ENCODE measurements at places on chromosomes 1 and 21.

- DNase-seq, result no peak
Measured at GRCh38 chr1:40985161-40985560, 5.7 kb downstream of the CTPS1 start.

- DNase-seq, result no peak
Measured at GRCh38 chr21:25169370-25169769, 437.9 kb downstream of the MRPL39 start.

DNA sequence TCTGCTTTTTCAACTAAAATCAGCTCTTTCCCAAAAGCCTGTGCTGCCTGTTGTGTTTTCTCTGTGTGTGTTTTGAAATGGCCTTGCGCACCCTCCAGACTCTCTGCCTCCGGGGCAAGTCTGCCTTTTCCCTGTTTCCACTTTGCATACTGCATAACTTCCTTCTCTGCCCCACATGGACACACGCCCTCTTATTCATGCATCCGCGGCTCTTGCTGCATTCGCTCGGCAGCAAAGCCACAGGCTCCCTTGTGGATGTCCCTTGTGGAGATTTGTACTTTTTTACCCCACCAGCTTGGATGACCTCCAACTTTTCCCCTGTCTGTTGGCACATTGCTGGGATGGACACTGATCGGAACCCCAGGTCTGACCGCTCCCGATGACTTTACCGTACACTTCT, 147.6 kb downstream of the ADSS2 start:
- peak; percentile 87 for DNase-seq

- no peak for DNase-seq
Measured at GRCh38 chr21:27477296-27477695, 510.4 kb upstream of the ADAMTS5 start.

GRCh38 chr1:214317734-214318133, 36.8 kb downstream of the SMYD2 start:
- no peak for DNase-seq

- DNase-seq, result no peak
Measured at GRCh38 chr21:37560385-37560784, 193.8 kb downstream of the DYRK1A start.

- peak; percentile 14 for DNase-seq
Measured at GRCh38 chr1:145690587-145691558, 16.3 kb downstream of the PDZK1 start.

GRCh38 chr1:210757677-210758076, 376.3 kb downstream of the KCNH1 start:
- no peak for DNase-seq

- no peak for DNase-seq
Measured at GRCh38 chr21:36480618-36481017, 696 bp upstream of the CLDN14 start.

DNA sequence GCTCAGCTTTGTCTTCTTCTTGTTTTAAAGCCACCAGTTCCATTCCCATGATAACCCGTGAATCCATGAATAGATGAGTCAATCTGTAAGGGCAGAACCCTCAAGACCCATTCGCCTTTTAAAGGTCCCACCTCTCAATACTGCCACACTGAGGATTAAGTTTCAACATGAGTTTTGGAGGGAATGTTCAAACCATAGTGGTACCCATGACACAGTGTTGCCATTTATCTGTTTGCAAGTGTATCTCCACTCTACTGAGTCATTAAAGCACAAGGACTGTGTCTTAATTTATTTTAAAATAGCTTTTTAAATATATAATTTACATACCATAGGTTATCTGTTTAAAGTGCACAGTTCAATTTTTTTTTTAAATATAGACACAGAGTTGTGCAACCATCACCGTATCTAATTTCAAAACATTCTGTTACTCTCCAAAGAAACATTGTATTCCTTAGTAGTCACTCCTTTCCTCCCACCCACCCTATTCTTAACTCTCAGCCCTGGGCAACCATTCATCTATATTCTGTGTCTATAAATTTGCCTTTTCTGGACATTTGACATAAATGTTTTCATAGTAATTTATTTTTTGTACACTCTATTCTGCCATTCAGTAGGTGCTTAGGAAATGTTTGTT, 4.8 kb upstream of the IL24 start:
- DNase-seq, result no peak

DNA sequence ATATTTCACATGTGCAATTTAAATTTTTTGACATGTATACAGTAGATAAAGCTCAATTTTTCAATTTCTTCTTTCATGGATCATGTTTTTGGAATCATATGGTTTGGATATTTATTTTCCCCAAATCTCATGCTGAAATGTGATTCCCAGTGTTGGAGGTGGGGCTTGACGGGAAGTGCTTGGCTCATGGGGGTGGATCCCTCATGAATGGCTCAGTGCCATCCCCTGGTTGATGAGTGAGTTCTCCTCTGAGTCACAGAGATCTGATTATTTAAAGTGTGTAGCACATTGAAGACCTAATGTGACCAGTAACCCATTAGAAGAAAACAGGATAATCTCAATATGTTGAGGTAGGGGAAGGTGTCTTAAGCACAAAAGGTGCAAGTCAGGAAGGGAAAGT, 9.1 kb upstream of the IFI16 start:
- peak; percentile 78 for DNase-seq

DNA sequence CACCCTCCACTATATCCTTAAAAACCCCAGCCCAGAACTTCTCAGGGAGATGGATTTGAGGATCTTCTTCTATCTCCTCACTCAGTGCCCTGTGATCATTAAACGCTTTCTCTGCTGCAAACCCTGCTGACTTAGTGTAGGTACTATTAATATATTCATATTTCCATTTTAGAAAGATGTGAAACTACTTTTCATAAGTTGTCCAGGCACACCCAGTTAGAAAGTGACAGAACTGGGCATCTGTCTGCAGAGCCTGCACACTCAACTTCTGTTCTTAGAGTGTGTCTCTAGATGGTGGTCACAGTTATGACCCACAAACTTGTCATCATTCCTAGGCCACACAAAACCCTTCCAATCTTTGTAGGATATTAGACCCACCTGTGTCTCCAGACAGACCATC, 55.0 kb downstream of the FCRL5 start:
- no peak for DNase-seq

DNA sequence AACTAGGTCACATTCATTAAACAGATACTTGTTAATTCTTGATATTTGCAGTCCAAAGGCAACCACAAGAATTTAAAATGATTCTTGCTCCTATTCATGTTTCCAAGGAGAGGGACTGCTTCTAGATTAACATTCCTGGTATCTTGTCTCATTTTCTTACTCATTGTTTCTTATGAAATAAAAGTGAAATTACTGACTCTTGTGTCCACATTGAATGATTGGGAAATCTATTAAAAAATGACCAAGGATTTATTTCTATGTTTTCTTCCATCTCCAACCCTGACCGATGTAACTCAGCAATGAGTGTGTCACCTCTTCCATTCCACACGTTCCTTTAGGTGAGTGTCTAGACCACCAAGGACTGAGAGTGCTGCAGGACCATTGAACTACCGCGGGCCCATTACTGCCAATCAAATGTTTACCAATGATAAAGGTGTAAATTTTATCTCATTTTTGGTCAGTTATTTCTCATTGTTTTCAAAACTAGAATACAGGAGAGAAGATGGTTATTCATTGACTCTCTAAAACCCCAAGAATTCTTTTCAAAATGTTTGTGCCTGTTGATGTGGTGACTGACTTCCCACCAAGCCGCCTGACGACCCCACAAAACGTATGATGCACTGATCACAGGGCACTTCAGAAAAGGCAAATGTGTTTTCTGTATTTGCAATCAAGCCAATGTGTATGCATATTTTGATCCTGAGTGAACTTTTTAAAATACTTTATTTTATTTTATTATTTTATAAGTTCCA, 414.6 kb upstream of the PTBP2 start:
- DNase-seq, result no peak

DNA sequence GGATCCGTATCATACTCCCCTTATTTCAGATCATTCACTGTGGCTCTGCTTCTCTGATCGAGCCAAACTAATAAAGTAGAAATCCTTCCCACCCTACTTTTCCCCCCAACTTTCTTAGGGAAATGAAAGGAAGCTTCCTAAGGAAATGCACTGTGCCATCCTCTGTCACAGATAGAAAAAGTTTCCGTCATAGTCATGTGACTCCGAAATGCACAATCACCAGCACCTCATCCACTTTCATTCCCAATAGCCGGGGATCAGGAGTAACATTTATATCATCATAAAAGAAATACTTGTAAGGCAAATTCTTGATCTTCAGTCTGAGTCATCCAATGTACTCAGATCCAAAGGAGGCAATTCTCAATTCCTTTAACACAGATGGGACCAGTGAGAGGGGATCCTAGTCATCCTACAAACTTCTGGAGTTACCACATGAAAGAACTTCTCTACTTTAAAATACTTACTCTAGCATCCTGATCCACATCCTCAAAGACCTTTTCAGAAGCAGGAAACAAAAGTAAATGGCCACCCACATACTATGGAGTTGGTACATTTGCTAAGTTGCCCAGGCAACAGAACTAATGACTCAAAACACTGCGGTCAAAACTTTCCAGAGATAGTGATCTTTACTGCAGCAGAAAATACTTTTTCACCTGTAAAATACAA, 97.8 kb upstream of the ZC3H11B start:
- no peak for DNase-seq

DNA sequence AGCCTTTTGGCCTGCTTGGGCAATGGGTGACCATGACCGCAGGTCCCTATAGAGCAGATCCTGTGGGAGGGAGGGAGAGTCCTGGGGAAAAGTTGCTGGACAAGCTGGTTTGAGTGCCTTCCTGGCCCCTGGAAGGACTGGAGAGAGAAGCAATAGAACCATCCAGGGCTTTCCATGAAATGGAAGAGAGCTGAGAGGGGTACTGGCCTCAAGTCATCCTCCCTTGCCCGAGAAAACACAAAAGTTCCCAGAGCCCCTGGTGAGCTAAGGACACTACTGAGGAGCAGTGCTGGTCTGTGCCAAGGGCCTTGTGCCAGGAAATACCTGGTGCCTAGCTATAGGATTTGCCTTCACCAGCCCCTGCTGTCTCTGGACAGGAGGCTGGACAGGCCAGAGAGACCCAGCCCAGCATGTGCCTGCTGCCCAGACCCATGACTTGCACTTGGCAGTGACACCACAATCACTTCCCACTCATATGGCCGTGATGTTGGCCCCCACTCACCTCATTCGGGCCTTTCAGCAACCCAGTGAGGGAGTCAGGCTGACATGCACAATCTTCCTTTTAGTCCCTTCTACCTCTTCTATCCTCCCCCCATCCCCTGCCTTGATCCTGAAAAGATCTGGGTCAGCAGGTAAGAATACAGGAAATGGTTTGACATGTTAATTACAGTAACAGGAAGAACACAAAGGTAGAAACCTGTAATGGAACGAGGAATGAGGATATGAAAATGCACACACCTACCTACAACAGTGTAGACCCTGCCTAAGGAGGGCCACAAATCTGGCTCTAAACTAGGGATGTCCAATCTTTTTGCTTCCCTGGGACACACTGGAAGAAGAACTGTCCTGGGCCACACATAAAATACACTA, 7.0 kb downstream of the SH3BP5L start:
- DNase-seq, result no peak

- DNase-seq, result no peak
Measured at GRCh38 chr1:39852214-39852791, 31.0 kb downstream of the TRIT1 start.

- no peak for DNase-seq
Measured at GRCh38 chr1:187504779-187505178, 676.0 kb downstream of the PLA2G4A start.

- peak; percentile 60 for DNase-seq
Measured at GRCh38 chr1:99728494-99729235, 37.8 kb downstream of the FRRS1 start.

DNA sequence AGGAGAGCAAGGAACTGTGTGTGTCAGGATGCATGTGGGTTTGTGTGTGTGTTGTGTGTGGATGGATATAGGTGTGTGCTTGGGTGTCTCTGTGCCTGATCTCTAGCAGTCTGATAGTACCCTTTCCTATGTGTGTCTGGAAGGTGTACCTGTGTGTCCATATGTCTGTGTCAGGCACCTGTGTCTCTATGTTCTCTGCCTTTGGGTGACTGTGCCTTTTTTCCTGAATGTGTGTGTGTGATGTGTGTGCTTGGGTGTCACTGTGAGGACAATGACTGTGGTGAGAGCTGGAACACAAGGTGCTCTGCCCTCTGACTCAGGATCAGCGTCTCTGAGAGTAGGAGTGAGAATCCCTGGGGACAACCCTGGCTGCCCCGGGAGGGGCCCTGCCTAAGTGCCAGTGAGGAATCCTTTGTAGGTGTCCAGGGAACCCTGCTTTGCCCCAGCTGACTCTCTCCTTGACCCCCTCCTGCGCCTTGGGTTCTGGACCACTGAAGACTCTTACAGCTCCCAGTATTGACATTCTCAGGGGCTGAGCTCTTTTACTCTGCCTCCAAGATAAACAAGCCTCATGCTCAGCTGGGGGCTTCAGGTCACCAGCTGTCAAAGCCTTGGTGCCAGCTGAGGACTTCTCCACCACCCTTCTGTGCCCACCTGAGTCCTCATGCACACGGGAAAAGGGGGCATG, 735 bp upstream of the EFNA3 start:
- no peak for DNase-seq

DNA sequence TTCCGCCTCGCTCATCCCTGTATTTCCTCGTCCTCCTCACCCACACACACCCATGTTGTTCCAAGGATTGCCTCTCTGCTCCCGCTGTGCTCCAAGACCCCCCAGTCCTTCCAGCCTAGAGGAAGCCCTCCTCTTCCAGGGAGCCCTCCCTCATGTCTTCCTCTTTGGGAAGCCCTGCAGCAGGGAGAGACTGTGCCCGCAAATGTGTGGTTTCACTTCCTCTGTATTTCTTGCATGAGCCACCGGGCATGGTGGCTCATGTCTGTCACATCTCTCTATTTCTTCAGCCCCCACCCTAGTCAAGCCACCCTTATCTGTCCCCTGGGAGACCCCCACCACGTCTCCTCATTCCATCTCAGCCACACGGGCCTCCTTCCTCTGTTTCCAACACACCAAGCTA, 57.5 kb upstream of the PAX7 start:
- DNase-seq, result peak; percentile 10

GRCh38 chr1:199046618-199047017, 407.8 kb downstream of the PTPRC start:
- DNase-seq, result no peak

DNA sequence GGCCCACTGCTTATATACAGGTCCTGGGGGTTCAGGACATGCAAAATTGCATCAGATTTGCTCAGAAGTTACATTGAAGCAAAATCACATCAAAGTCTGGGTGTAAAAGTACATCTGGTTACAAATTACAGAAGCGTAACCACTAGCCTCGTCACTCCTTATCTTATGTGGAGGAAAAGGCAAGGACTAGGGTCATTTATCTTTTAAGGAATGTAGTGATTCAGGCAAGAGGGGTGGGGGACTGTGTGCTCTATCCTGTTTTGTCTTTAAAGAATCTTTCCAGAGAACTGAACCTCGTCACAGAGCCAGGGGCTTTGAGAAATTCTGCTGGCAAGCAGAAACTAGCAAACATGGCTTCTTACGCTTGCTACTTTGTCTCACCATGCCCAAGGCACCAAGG, 61.1 kb upstream of the RAB4A start:
- no peak for DNase-seq

DNA sequence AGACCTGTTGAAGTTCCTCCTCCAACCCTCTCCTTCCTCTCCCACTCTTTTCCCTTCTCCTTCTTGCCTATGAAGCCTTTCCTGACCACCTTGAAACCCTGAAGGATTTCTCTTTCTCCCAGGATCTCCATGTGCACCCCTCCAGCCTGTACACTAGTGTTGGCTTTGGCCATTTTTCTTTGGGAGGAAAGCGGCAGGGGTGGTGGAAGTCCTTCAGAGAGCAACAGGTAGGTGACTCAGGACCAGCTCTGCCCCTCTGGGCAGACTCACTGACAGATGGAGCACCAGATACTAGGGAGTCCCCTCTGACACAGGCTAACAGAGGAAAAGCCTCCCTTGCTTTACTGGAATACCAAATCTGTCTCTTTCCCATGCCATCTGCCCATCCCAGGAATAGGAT, 4.6 kb downstream of the SLC26A9 start:
- no peak for DNase-seq

Measured in suppressor macrophage treated with lipopolysaccharide for 1 hour (primary cell).